ENCODE measurements at places on chromosomes 6 and 20. TPM values are rescaled to one million over a fixed set of nuclear protein-coding genes. Genes with fewer than 3 reads are reported as not detected.

Gene PPP1R10
- total RNA-seq: 29.5 TPM

Gene RAB23
- 12.8 TPM for total RNA-seq

Gene GMPR
- 2.4 TPM for total RNA-seq

Gene PPP1R14C
- total RNA-seq: 0.80 TPM
